ENCODE measurements at places on chromosomes 2 and 18.

DNA sequence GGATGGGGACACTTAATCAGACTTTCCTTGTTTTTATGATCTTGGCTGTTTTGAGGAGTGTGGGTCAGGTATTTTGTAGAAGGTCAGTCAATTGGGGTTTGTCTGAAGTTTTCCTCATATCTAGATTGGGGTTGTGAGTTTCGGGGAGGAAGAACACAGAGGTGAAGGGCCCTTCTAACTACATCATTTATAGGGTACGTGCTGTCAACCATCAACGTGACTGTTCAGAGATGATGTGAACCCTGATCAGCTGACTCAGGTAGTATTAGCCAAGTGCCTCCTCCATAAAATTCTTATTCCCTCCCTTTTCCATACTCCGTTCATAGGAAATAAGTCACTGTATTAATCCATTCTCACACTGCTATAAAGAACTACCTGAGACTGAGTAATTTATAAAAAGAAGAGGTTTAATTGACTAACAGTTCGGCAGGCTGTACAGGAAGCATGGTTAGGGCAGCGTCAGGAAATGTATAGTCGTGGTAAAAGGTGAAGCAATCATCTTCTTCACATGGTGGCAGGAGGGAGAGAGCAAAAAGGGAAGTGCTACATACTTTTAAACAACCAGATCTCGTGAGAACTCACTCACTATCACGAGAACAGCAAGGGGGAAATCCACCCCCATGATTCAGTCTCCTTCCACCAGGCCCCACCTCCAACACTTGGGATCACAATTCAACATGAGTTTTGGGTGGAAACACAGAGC lies 547.1 kb upstream of the LINC00305 start:
- DNase-seq: no peak

- DNase-seq: no peak
Observed at GRCh38 chr2:23069156-23069555, 315.8 kb upstream of the KLHL29 start.

- no peak for DNase-seq
Observed at GRCh38 chr2:177900082-177900481, 172.5 kb downstream of the PDE11A start.

- DNase-seq: peak; percentile 46
Observed at GRCh38 chr2:187842978-187843847, 289.0 kb upstream of the TFPI start.

DNA sequence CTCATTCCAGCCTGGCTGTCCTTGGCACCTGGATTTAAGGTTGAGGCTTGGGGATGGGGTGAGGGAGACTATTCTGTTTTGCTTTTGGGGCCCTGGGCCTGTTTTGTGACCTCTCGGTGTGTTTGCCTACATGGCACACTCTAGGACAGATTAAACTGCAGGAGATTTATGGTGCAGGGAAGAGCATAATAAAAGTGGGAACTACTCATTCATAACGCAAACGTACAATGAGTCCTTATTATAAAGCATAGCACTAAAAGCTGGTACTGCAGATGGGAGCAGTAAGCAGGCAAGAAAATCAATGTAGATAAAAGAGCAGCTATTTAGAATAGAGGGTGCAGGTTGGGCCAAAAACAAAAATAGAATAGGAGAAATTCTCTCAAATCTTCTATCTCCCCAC lies 238.4 kb downstream of the ACTR3 start:
- no peak for DNase-seq

- no peak for DNase-seq
Observed at GRCh38 chr18:70636991-70637390, 348.1 kb downstream of the SOCS6 start.

- DNase-seq: no peak
Observed at GRCh38 chr2:168684921-168685599, 117.4 kb upstream of the NOSTRIN start.

GRCh38 chr2:72931280-72931910 lies 14.1 kb downstream of the EMX1 start:
- DNase-seq: no peak

GRCh38 chr2:154452906-154453493 lies 245.5 kb upstream of the KCNJ3 start:
- peak; percentile 71 for DNase-seq

DNA sequence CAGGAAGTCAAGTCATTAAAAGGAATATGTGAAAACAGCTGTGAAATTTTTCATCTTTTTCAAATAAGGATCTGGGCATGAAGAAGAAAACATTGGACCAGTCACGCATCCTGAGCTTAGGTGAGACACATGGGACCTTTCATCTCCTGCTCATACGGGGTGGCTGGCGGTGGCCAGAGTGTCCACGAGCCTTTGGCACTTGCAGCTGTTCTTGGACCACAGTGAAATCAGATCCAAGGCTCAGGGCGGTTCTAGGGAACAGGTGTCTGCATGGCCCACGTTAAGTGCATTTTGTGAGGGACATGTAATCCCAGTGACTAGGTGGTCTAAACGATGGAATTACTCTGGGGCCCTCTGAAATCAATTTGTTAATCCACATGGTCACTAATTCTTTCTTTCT lies 212.7 kb upstream of the COPS8 start:
- no peak for DNase-seq

DNA sequence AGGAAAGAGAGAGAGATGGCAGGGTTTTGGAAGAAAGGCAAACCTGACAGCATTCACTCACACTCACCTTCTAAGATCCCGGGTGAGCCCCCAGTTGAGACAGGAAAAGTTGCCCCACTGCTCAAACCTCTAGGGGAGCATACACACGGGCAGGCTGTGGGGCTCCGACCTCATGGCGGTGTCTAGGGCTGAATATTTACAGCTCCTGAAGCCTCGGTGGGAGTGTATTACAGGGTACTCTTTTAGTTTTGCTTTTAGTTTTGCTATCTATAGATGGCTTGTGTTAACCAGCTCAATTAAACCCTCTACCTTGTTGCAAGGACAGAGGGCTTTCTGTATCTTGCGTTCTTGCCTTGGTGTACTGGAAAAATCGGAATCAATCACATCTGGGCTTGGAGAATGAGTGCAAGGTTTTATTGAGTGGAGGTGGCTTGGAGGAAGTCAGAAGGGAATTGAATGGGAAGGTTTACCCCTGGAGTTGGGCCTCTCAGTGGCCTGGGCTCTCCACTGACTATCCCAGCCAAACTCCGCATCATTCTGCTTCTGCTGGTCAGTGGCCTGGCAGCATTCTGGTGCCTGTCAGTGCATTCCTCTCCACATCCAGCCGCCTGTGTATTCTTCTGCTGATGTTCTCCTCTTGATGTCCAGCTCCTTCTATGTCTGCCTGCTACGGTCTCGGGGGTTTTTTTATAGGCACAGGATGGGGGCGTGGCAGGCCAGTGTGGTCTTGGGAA lies 10.1 kb upstream of the IFIH1 start:
- no peak for DNase-seq

DNA sequence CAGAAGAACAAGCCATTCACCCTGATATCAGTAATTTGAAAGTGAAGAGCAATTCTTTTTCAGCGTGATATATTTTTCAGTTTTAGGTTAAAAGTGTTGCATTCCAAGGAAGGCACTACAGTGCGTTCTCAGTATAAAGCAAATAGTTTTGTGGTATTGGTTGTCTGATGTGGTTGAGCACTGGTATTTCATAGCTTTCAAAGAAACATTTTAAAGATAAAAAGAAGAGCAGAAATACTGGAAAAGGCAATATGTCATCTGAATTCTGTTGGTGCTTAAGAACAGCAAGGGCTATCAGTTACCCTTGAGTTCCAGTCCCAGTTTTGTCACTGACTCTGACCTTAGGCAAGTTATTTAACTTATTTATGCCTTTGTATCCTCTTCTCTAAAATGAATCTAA lies 191.6 kb downstream of the BABAM2 start:
- no peak for DNase-seq

DNA sequence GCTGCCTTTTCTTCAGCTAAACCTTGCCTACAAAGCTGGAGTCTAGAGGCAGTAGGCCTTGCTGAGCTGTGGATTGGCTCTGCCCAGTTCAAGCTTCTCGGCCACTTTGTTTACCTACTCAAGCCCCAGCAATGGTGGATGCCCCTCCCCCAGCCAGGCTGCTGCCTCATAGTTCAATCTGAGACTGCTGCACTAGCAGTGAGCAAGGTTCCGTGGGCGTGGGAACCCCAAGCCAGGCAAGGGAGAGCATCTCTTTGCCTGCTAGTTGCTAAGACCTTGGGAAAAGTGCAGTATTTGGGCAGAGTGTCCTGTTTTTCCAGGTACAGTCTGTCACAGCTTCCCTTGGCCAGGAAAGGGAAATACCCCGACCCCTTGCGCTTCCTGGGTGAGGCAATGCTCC lies 68.9 kb downstream of the VAPA start:
- DNase-seq: no peak

- no peak for DNase-seq
Observed at GRCh38 chr18:46723856-46724415, 32.9 kb downstream of the ST8SIA5 start.

GRCh38 chr2:37153224-37153623 lies 3.6 kb downstream of the EIF2AK2 start:
- DNase-seq: no peak

- DNase-seq: no peak
Observed at GRCh38 chr2:106156305-106157296, 37.5 kb downstream of the UXS1 start.

- DNase-seq: no peak
Observed at GRCh38 chr18:72427721-72428120, 116.4 kb downstream of the CBLN2 start.

- no peak for DNase-seq
Observed at GRCh38 chr2:19838616-19839015, 63.2 kb downstream of the TTC32 start.

DNA sequence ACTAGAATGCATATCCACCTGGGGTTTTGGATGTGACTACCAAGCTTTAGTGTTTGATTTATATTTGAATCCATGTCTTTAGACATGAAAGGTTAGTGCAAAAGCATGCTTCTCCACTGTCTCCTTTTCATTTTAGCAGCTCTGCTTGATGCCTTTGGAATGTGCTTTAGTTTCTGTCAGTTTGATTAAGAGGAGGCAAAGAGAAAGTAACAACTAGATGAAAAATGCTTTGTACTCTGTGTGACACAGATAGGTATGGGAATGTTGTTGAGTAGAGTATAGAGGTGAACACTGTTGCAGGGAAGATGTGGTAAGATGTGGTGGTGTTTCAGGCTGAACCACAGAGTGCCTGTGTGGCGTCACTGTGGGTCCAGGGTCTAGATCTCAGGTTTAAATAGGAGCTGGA lies 19.8 kb downstream of the PIK3C3 start:
- DNase-seq: peak; percentile 16

Measured in hematopoietic multipotent progenitor cell (in vitro differentiated cells).